ENCODE measurements at places on chromosomes 11 and 22. TPM values are rescaled to one million over a fixed set of nuclear protein-coding genes. Genes with fewer than 3 reads are reported as not detected.

The SLC17A6 gene
- total RNA-seq: not detected

GRCh38 chr11:102320679-102321078 lies 3.4 kb downstream of the BIRC3 start:
- no peak for DNase-seq

GRCh38 chr11:112318184-112318591 lies 57.5 kb upstream of the PLET1 start:
- DNase-seq: peak; percentile 92

DNA sequence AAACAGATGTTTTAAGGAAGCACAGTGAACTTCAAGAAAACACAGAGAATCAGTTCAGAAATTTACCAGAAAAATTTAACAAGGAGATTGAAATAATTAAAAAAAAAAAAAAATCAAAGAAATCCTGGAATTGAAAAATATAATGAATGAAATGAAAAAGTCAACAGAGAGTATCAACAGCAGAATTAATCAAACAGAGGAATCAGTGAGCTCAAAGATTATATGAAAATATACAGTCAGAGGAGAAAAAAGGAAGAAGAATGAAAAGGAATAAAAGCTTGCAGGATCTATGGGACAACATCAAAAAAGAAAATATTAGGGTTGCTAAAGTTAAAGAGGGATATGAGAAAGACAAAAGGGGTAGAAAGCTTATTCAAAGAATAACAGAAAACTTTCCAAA lies 82.3 kb downstream of the XRRA1 start:
- DNase-seq: no peak

DNA sequence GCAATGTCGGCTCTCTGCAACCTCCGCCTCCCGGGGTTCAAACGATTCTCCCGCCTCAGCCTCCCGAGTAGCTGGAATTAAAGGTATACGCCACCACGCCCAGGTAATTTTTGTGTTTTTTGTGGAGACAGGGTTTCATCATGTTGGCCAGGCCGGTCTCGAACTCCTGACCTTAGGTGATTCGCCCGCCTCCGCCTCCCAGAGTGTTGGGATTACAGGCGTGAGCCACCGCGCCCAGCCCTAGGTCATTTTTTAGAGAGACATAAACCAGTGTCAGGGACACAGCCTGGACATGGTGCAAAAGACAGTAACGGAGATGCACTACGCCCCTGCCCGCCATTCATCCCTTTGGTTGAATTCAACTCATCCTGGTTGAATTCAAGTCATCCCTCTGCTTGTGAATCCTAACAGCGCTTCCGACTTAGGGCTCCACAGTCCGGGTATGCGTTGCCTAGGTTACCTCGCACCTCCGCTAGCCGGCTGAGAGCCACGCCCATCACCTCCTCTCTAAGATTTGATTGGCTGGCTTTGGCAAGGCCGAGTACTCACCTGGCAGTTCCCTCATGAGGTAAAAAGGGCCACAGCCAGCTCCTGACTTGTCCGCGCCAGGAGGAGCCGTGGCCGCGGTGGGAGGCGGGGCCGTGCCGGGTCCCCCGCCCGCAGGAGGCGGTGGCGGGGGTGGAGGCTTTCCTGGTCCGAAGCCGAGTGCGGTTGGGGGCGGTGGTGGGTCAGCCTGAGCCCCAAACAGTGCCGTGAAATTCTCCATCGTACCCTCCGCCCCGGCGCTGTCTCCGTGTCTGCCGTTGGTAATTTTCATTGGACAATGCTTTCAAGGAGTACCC lies at the start of gene MED19:
Gene MED19 (minus strand): TSS at position 802 of the 842 bp plus-strand sequence. CDS start 36 bp downstream, at position 766.
- peak; percentile 89 for DNase-seq

The OR4A5 gene
- not detected for total RNA-seq

DNA sequence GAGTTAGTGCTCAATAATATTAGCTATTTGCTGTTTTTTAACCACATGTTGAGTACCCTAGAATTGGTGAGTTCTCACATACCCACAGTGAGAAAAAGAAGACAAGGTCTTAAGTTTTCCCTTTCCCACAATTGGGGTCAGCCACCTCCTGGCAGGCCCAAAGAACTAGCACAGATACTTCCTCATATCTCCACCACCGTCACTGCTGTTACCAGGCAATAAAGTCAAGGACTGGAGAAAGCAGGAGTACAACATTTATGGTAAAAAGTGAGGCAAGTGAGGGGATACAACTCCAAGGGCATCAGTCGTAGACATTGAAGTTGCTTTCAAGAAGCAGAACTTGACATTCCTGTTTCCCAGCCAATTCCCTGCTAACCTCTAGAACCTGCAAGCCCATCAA lies 19.6 kb downstream of the ELP4 start:
- DNase-seq: no peak

DNA sequence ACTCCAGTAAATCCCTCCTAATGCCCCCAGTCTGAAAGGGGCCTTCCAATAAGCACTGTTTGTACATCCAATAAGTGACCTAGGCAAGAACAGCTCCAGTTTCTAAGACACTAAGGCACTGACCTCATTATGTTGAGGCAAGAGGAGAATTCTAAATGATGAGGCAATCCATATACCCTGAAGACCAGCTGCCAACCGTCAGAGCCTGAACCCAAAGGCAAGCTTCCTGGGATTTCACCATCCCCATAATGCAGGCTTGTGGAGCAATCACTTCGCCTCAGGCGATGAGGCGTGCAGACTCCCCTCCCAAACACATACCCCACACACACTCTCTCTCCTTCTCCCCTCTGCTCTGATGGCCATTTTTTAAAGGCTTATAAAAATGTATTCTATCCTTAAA lies 49.5 kb downstream of the LGR4 start:
- peak; percentile 49 for DNase-seq

DNA sequence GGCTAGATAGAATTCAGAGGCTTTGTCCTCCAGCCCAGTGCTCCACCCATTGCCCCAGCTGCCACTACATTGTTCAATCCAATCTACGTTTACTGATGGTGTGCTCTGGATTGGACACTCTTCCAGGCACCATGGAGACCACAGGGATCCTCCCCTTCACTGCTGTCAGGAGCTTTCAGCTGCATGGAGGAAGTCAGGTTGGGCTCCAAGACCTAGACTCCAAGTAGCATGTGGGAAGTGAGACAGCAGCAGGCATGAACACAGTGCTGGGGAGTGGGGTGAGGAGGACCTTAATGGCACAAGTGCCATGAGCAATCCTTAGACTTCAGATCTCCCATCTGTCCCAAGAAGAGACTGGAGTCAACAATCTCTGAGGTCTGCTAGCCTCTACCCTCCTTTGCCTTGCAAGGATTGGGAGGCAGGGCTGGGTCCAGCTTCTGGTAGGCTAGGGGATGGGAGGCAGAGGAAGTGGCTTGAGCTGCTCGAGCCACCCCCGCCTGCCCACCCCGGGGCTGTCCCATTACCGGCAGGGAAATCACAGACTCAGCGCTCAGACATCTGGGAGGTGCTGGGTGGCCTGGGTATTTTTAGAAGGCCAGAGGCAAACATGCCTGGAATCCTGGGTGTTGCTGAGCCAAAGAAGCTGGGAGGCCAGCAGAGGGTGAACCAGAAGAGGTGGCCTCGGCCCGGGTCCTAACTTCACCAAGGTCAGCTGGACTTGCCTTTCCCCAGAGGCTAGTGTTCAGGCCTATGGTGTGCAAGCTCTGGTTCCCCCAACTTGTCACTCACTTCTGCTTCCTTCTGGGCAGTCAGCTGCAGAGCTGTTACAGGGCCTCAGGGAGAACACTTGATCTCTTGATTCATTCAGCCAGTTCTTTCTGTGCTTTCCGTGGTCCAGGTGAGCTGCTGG lies 15.2 kb upstream of the FCHSD2 start:
- peak; percentile 68 for DNase-seq

The MYO7A gene
- not detected for total RNA-seq

DNA sequence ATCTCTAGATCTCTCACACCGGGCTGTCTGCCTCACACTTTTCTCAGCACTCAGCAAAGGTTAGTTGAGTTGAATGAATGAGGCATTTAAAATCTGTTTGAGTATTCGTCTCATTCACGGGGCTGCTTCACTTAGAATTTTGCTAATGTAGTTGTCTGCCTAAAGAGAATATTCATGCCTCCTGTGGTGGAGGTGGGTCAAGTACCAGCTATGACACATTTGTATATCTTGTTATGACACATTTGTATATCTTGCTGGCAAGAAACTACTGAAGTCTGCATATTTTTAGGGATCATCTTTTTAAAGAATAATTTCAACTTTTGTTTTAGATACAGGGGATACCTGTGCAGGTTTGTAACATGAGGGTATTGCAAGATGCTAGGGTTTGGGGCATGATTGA lies 43.1 kb downstream of the LDLRAD3 start:
- peak; percentile 49 for DNase-seq

DNA sequence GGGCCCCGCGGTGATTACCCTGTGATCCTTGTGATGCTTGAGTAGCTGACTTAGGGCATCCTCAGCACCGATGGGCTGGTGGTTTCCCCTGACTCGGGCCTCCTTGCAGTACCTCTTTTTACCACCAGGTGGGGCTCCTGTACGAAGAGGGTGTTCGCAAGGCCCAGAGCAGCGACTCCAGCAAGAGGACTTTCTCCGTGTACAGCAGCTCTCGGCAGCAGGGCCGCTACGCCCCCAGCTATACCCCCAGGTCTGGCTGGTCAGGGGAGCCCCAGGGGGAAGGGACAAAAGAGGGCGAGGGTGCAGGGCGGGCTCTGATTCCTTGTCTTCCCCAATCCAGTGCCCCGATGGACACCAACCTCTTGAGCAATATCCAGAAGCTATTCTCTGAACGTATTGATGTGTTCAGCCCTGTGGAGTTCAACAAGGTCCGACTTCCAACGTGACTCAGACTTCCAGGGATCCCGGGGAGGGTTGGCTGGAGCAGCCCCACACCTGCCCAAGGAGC lies 1.3 kb upstream of the TM7SF2 start:
- peak; percentile 77 for DNase-seq

The CCDC81 gene
- 0.79 TPM for total RNA-seq

- DNase-seq: peak; percentile 86
Measured at GRCh38 chr11:236774-237767, at the start of gene PSMD13. Gene PSMD13, plus strand, starts transcription at chr11:236976. Its CDS starts 74 bp downstream, at chr11:237050.

GRCh38 chr11:117438371-117439000 lies 110.8 kb downstream of the CEP164 start:
- DNase-seq: peak; percentile 49

The SCGB1D2 gene
- not detected for total RNA-seq

DNA sequence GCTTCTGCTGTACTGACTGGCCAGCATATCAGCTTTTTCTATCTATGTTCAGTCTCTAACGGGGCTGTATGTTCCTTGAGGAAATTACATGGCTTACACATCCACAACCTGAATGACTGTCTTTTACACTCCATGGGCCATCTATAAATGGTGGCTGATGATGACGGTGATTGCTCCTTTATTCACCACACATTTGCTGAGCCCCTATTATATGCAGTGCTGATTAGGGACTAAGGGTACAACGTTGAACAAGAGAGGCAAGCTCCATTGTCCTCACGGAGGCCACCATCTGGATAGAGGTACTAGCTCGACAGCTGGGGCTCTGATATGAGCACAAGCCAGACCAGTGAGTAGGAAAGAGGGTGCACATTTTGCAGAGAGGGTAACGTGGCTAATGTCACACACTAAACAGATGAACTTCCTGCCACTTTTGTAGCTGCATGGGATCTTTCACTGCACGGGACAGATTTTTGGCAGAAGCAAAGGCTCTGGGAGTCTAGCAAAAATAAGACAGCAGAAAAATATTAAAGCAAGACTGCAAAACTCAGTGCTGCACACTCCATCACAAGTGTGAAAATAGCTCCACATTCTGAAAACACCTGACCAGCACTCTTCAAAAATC lies 30.6 kb downstream of the DRD2 start:
- no peak for DNase-seq

- DNase-seq: no peak
Measured at GRCh38 chr11:1088927-1089737, 14.5 kb downstream of the MUC2 start.

The MUC6 gene
- total RNA-seq: not detected

The SPON1 gene
- 0.05 TPM for total RNA-seq

DNA sequence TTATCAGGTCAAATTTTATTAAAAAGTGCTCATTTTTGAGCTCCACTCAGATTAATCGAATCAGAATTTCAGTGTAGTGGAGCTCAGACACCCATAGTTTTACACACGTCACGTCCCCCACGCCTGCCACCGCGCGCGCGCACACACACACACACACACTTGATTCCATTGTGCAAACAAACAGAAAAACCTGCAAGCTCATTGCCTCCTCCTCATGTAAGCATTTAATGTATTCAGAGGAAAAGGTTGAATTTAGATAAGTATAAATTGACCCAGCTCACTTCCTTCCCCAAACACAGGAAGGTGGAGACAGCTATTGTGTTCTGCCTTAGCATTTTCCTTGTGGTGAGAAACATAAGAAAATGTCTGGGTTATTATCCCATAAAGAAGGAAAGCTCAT lies 336.7 kb downstream of the LUZP2 start:
- DNase-seq: no peak

DNA sequence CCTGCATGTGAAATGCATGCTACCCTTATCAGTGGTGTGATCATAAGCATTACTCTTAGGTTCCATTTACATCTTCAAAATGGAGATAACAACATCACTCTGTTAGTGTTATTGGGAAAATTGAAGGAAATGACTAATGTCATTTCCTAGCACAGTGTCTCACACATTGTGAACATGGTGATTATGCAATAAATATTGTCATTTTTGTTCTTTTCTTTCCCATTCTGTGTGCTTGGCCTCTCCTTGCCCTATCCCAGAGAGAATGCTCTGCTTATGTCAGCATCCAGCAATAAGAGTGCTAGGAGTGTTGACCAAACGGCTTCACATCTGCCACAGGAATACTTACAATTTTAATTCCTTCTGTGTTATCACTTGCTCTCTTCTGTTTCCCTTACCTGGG lies 1024.1 kb upstream of the CCDC90B start:
- no peak for DNase-seq

GRCh38 chr11:75286826-75287465 lies 46.4 kb downstream of the TPBGL start:
- no peak for DNase-seq

The CARD18 gene
- not detected for total RNA-seq

All from M059J (cell line).